ENCODE measurements at places on chromosomes 16 and 17.

- no peak for DNase-seq
These were observed 351.9 kb downstream of the C16orf95 start for GRCh38 chr16:86965331-86965730.

DNA sequence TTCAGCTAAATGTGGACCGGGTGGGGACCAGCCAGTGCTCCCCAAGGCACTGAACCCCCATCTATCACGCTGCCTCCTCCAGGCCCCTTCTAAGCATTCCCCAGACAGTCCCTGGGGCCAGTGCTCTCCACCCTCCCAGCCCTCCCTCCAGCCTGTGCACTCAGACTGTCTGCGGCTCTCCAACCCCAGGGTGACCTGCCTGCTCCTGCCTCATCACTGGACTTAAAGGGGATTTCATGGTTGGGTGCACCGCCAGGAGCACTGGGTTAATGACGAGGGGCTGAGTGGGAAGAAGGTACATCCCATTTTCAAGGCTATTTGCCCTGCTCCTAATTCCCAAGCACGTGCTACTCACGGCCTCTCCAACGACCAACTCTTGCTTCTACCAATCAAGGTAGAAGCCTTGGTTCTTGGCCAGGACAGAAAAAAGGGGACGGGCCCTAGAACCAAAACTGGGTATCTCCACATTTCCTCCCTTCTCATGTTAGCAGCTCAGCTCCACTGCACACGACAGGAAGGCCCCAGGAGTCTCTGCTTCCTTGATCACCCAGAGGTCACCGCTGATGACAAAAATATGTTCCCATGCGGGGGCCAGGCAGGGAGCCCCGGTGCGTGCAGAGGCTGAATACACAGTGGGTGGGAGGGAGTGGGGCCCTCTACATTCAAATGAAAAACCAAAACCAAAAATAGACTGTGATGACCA is 3.5 kb upstream of the ABR start:
- no peak for DNase-seq

GRCh38 chr17:77879896-77880280 is 78.6 kb upstream of the TNRC6C start:
- DNase-seq = no peak

DNA sequence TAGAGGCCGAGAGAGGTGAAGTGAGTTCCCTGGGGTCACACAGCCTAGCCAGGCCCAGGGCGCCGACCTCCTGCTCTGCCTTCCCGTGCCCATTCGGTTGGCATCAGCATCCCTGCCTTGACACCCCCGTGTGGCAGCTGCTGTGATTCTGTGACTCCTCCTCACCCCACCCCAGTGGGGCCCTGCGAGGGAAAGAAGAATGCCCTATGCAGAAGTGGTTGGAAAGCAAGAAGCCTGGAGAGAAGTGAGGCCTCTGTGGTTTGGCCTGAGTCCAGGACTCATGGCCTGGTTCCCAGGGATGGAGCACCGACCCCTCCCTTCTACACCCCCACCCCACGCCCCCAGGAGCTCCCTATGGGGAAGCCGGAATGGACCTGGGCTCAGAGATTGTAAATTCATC is 296.2 kb downstream of the SEC14L1 start:
- no peak for DNase-seq

DNA sequence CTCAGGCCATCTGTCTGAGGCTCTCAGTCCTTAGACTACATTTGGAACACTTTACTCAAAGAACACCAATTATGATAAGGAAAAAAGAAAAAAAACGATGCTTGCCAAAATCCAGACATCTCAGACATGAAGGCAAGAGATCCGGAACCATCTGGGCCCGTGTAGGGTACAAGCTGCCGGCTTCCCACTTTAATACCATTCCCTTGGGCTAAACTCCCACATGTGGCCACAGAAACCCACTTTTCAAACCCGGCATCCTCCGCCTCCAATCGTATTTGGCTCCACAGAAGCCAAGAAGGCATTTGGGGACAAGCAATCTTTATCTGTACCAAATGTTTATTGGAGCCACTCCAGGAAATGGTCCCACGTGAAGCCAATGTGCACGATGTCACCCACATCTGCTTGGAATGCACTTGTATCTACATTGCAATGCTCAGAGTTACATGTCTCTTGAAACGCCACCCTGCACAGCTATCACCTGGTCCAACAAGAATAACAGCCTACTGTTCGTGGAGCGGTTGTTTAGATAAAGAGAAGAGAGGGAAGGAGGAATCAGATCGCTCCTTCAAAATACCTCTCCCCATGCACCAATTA is 33.5 kb downstream of the XYLT1 start:
- DNase-seq = no peak

GRCh38 chr17:4161192-4161966 is 18.4 kb downstream of the CYB5D2 start:
- DNase-seq = no peak

DNA sequence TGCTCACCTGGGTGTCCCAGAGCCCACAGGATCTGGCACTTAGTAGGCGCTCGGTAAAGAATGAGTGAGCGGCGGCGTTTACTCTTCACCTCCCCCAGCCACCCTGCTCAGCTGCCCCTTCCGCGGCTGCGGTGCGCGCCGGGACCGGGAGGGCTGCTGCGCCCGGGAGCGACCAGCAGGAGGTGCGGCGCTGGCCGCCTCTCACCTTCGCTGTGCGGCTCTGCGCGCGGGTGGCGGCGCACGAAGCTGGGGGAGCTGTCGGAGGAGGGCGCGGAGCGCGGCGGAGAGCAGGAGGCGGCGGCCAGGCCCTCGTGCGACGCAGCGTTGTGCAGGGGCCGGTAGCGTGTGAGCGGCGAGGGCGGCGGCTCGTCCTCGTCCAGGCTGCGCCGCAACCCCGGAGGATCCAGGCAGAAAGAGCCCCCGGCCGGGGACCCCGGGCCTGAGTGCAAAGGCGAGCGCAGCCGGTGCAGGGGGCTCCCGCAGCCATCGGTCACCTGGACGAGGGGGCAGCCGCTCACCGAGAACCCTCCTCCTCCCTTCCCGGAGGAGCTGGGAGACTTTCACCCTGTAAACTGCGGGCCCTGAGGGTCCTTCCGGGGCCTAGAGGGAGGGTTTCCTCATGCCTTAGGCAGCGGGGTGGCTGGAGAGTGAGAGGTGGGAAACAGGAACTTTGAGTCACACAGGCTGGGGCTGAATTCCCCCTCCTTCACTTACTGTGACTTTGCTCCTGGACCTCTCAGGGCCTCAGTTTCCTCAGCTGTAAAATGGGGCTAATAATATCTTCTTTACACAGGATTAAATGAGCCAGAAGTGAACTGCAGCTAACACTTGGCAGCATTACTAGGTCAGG is 12.5 kb downstream of the SAMD14 start:
- DNase-seq = peak; percentile 63

GRCh38 chr16:12318661-12319427 is 342.3 kb downstream of the SNX29 start:
- DNase-seq = no peak

GRCh38 chr16:24349320-24349719 is 93.2 kb downstream of the CACNG3 start:
- DNase-seq = no peak

- DNase-seq = no peak
These were observed 190.3 kb downstream of the KIF2B start for GRCh38 chr17:54013072-54013471.

GRCh38 chr17:29782917-29783316 is 147.1 kb downstream of the SSH2 start:
- DNase-seq = no peak

GRCh38 chr16:15811481-15812400 is 45.1 kb downstream of the MYH11 start:
- no peak for DNase-seq

- peak; percentile 57 for DNase-seq
These were observed 216 bp downstream of the VPS9D1 start for GRCh38 chr16:89720551-89720812.

- DNase-seq = no peak
These were observed 395.0 kb downstream of the CDH13 start for GRCh38 chr16:83021746-83022145.

GRCh38 chr17:82603981-82604448 is 44.2 kb downstream of the WDR45B start:
- DNase-seq = peak; percentile 66

DNA sequence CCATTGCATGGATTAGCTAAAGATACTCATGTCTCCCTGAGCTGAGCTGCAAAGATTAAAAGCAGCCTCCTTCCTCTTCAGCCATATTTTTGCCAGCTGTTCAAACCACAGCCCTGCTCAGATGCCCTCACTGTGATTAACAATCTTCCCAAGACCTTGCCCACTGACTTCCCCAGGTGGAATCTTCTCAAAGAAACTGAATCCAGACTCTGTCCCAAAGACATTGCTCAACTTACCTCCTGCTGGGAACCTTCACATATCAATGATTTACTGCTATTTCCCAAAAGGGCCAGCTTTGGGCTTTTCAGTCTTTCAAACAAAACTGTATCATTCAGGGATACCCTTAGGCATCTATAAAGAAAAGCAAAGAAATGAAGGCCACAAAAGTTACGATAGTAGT is 9.2 kb downstream of the C17orf67 start:
- no peak for DNase-seq

DNA sequence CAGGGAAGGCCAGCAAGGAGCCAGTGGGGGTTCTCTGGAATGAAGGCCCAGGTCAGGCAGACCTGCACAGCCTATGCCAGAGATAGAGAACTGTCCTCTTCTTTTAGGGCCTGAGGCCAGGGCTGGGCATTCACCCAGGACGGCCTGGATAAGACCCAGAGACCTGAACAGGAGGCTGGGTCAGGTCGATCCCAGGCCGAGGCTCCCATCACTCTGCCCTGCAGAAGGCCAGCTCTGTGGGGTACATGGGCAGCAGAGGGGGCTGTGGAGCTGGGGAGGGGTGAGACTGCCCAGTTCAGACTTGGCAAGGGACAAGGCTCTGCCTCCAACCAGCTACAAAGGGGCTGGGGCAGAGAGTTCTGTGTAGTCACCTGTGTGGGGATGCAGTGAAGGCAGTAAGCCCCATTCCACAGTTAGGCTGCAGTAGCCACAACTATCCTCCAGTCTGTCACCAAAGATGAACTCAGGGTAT is 14.6 kb downstream of the HSD11B2 start:
- no peak for DNase-seq

- DNase-seq = no peak
These were observed 21.0 kb downstream of the SLC7A6OS start for GRCh38 chr16:68289621-68290329.

DNA sequence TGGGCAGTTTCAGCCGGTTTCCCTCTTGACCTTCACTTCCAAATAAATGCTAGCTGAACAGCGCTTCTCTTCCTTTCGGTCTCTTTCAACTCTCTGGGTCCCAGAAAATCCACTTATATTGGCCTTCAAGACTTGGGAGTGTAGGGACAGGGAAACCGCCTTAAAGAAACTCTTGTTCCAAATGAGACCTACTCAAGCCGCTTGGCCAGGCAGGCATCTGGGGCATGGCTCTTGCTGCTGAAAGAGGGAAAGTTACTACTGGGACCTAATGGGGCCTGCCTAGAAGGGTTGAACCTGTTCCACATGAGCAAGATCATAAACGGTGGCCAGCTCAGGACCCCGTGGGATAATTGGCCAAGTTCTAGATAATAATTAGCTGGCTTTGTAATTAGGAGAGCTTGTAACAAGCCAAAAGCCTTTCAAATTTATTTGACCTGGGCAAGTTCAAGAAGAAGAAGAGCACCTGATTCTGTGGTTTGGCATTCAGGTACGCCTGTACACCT is 13.2 kb downstream of the CDH1 start:
- DNase-seq = no peak

- no peak for DNase-seq
These were observed 10.7 kb upstream of the HSD17B2 start for GRCh38 chr16:82024316-82024715.

DNA sequence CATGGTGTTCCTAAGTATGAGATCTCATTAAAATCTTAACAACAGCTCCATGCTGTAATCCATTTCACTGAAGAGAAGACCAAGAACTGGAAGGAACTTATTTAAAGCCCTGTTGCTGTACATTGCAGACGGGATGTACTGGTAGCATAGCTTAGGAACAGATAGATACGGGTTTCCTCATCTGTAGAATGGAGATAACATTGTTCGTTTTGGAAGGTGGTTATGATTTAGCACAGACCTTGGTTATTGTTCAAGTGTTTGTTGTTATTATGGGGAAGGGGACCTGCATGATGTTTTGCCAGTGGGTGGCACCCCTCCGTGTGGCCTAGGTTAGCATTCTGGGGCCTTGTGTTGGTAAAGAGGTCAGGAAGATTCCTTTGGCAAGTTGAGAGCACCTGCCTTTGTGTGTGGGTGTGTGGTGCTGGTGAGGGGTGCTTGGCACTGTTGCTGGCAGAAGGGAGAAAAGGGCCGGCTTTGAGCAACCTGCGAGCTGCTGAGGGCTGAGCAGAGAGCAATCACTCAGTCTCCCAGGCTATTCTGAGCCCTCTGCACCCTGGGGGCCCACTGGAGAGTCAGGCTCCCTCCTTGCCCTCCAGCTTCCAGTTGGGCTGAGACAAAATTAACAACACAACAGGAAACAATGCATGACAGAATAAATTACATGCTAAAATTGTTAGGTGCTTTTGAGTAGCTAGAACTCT is 2.3 kb downstream of the TAOK2 start:
- no peak for DNase-seq

GRCh38 chr16:67664258-67664657 is 2.3 kb downstream of the ENKD1 start:
- no peak for DNase-seq

DNA sequence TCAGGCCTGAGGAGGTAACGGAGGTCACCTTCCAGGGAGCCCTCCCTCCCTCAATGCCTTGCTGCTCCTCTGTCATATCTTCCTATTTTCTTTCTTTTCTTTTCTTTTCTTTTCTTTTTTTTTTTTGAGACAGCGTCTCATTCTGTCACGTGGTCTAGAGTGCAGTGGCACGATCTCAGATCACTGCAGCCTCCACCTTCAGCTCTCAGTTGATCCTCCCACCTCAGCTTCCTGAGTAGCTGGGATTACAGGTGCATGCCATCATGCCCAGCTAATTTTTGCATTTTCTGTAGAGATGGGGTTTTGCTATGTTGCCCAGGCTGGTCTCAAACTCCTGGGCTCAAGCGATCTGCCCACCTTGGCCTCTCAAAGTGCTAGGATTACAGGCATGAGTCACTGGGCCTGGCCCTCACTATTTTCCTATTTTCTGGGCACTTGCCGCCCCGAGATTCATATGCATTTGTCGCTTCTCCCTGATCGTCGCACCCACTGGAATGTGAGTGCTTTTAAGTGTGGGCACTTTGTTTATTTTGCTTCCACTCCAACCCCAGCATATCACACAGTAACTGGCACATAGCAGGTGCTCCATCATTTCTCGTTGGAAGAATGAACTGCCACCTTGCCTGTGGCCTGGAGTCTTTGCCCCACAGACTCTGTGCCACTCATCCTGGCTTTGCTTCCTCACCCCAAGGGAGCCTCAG is 31.7 kb downstream of the CPNE2 start:
- no peak for DNase-seq

DNA sequence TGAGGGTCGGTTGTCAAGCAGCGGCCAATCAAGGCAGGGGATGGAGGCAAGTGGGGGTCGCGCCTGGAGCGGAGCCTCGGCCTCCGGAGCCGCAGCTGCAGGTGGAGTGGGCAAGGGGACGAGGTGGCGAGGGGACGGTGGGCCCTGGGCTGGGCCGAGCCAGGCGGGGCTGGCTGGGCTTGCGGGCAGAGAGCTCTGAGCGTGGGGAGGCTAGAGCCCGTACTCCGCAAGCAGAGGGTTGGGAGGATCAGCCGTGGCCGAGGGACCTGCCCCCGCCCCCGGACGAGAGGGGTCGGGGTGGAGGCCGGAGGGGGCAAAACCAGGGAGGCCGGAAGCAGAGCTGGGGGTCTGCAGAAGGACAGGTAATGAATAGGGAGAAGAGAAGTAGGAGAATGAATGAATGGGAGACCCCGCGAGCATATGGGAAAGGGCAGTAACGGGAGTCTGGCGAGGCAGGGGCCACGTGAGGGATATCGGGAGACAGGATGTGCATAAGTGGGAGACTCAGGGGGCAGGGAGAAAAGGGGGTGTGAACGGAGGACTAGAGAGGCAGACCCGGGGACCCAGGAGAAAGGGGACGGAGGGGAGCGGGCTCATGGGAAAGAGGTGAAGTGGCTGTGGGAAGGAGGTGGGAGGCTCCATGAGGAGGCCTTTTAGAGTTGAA is at the start of gene KATNB1:
Gene KATNB1 (plus strand): TSS at position 16 of the 664 bp plus-strand sequence. CDS start 1,474 bp downstream, outside the sequence.
- DNase-seq = no peak
